ENCODE measurements at places on chromosomes 3 and 15. TPM values are rescaled to one million over a fixed set of nuclear protein-coding genes. Genes with fewer than 3 reads are reported as not detected.

The LRRN1 gene
- 0.55 TPM for total RNA-seq

The IGSF10 gene
- 5.8 TPM for total RNA-seq

DNA sequence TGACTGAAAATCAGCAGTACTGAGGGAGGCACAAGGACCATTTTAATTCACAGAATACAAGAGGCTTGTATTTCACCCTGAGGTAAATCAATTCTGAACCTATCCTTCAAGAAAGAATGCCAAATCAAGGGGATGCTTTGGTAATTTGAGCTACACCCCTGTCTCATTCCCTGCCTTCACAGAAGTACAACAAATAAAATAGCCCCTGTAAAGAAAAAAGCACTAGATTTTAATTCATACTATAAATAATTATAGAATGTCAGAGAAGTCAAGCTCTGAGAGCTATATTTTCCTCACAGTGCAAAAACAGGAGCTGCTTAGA, 249.0 kb downstream of the ISL2 start:
- no peak for DNase-seq

DNA sequence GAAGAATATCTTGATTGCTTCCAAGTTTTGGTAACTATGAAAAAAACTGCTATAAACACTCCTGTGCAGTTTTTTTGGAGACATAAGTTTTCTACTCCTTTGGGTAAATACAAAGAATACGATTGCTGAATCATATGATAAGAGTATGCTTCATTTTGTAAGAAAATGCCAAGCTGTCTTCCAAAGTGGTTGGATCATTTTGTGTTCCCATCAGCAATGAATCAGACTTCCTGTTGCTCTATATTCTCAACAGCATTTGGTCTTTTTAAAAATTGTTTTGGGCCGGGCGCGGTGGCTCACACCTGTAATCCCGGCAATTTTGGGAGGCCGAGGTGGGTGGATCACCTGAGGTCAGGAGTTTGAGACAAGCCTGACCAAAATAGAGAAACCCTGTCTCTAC, 14.5 kb downstream of the BTD start:
- no peak for DNase-seq

DNA sequence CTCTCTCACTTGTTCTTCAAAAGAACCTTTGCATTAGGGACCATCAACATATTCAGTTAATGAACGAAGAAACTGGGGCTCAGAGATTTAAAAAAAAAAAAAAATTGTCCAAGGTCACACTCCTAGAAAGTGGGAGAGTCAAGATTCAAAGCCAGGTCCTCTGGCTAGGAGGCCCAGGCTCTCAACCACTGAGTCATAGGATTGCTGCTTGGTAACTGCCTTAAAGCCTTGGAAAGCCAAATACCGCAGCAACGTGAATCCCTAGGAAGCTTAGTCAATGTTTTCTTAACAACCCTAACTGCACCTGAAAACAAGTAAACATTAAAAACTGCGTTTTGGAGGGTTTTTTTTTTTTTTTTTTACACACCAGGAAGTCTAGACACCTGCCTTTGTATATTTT, 156.8 kb downstream of the WNT5A start:
- DNase-seq = no peak

The C3orf85 gene
- 29.5 TPM for total RNA-seq

DNA sequence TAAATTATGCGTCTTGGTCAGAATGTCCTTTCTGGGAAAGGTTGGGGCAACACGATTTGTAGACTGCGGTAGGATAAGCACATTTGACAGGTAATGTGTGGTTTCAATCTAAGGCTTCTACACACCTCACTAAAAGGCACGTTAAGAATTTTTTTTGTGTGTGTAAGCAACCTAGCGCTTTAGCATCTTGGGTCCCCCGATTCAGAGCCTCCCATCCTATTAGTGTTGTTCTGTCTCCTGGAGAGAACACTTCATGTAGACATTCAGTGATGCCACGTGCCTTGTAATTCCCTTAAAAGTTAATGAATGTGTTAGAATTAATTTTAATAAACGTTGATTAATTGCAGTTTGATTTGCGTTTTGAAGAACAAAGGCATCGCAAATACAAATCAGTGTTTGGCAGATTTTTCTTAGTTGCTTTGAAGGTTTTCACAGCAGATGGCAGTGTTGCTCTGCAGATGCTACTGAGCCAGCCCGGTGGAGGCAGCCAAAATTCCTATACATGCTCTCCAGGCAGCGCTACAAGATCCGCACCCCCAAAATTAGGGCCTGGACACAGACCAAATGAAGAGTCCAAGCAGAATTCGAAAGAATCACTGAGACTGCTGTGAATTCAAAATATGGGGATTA, 63.5 kb downstream of the OTOL1 start:
- peak; percentile 9 for DNase-seq

The EPHA3 gene
- total RNA-seq = 4.6 TPM

GRCh38 chr3:62046326-62046725, 327.0 kb downstream of the FEZF2 start:
- no peak for DNase-seq

GRCh38 chr15:58650102-58650501, 99.4 kb downstream of the ADAM10 start:
- DNase-seq = no peak

GRCh38 chr15:23039917-23040281, 530 bp upstream of the TUBGCP5 start:
- no peak for DNase-seq

The MST1R gene
- total RNA-seq = 323 TPM

The FGD5 gene
- 5.6 TPM for total RNA-seq

The CFAP100 gene
- total RNA-seq = not detected

The CFAP91 gene
- 1.4 TPM for total RNA-seq

DNA sequence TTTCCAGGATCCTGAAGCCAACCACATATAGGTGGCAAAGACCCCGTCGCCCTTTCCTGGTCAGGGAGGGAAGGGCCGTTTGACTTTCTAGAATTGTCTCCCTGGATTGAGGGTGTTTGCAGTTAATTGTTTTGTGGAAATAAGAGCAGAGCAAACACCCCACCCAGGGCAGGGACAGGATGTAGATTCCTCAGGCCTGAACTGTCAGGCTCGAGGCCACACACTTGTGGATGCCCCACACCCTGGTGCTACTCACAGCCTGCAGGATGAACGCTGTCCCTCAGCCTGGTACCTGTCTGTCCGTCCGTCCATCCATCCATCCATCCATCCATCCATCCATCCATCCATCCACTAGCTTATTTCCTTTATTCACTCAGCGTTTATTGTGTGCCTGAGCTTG, 29.9 kb upstream of the FLNB start:
- peak; percentile 78 for DNase-seq

The LRRC31 gene
- total RNA-seq = 18.0 TPM

DNA sequence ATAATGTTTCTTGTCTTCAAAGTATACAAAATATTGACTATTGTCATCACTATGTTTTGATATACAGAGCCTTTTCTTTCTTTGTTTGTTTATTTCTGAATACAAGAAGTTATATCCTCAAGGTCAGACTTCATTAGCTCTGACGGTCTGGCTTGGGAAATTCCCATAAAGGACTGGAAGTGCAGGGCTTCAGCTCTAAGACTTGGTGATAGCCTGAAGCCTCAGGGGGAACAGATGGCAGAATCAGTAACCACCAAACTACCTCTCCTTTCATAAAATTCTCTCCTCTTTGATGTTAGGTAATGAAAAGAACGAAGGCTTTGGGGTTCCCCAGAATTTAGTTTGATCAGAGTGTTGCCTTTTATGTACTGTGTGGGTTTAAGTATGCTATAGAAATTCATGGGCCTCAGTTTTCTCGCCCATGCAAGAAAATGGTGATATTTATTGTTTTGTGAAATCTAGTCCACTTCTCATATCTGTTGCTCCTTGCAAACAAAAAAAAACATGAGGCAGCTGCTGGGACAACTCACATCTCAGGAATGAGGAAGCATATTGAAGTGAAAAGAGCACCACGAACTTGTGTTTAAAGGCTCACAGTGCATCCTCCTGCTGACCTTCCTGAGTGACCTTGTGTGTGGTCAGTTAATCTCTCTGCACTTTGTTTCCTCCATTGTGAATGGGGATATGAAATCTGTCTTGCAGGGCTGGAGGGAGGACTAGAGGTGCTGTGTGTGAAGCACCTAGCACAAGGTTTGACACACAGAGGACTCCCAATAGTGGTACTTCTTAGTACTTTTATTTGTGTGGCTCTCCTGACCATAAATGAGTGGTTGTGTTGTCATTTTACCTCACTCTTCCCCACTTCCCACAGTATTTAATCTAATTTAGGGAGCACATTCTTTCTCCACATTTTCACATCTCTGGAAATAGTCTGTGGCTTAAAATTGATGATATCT, 569.8 kb upstream of the IL12A start:
- DNase-seq = no peak

DNA sequence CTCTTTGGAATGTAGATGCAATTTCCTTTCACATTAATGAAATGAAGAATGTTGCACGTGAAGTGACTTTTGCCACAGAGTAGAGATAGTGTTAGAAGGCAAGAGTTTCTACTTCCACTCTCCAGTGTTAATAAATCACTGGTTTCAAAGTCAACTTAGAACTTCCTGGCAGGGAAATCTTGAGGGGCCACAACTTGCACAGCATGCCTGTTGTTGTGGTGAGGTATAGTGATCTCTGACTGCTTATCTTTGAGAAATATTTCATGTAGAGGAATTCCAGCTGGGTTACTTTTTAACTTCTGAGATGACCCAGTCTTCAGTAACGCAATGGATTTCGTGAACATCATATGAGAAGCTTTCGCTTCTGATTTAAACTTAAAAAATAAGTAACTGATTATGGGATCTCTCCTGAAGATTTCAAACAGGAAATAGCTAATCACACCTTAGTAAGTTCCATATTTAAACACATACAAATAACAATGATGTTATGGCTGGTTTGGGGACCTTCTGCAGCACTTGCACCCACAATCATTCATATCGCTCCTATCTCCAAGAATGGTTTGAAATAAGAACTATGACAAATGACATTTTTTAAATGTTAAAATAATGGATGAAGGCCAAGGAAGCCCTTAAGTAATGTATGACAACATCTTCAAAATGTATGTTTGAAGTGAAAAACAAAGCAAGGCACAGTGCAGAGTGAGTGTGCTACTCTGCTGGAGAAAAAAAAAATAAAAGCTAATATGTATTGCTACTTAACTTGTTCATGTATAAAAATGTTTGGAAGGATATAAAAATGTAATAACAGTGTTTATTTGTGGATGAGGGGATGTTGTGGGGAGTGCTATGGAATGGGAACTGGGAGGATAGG, 726.5 kb upstream of the NECTIN3 start:
- no peak for DNase-seq

The GNB4 gene
- total RNA-seq = 10.9 TPM

The WDR72 gene
- 0.14 TPM for total RNA-seq

GRCh38 chr3:24060055-24060454, 115.0 kb downstream of the NR1D2 start:
- no peak for DNase-seq

- no peak for DNase-seq
These were observed 269.0 kb upstream of the CRBN start for GRCh38 chr3:3448468-3448867.

GRCh38 chr3:124768812-124769211, 38.6 kb downstream of the UMPS start:
- DNase-seq = peak; percentile 32

The SLC9C1 gene
- not detected for total RNA-seq
